CD8-positive, alpha-beta memory T cell (primary cell): ENCODE measurements at places on chromosomes 5 and 9. TPM values are rescaled to one million over a fixed set of nuclear protein-coding genes. Genes with fewer than 3 reads are reported as not detected.

SPINK4 gene
- total RNA-seq, result not detected

- H3K4me3 ChIP-seq, result no peak overlapping the region
- no peaks in the 10 kb centered on the region for H3K27me3 ChIP-seq
These were observed 154.3 kb downstream of the SPOCK1 start for GRCh38 chr5:137344723-137345322.

TNFSF8 gene
- total RNA-seq, result 72.6 TPM

- no peaks in the 10 kb centered on the region for H3K36me3 ChIP-seq
- no peaks in the 10 kb centered on the region for H3K27me3 ChIP-seq
- no peak overlapping the region for H3K27ac ChIP-seq
- H3K4me3 ChIP-seq, result no peak overlapping the region
- H3K4me1 ChIP-seq, result peaks cover 4% of the 10 kb centered on the region
These were observed 137.4 kb upstream of the ABCA1 start for GRCh38 chr9:105065098-105066088.

ADAMTSL2 gene
- total RNA-seq, result not detected

GRCh38 chr5:139789116-139789844 is 6.3 kb upstream of the PSD2 start:
- no peak overlapping the region for H3K4me3 ChIP-seq
- peaks cover 10% of the 10 kb centered on the region for H3K4me1 ChIP-seq
- peaks cover 19% of the 10 kb centered on the region for H3K27me3 ChIP-seq
- no peak for DNase-seq
- H3K27ac ChIP-seq, result no peak overlapping the region

DNA sequence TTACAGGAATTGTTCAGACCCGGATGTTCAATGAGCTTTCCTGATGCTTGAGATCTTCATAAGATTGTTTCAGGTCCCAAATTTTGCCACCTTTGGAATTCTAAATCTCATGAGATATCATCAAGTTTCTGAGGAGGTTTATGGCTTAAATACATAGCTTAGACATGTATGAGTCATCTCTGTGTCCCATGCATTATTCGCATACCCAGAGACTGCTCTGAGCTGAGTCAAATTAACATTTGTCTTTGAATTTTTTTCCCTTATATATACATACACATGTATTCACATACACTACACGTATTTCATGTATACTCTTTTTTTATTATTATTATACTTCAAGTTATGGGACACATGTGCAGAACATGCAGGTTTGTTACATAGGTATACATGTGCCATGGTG is 744.6 kb downstream of the BRINP1 start:
- no peaks in the 10 kb centered on the region for H3K4me1 ChIP-seq
- H3K27ac ChIP-seq, result no peak overlapping the region
- DNase-seq, result no peak
- H3K36me3 ChIP-seq, result no peaks in the 10 kb centered on the region
- no peaks in the 10 kb centered on the region for H3K27me3 ChIP-seq

GRCh38 chr5:95780597-95780996 is 41.9 kb downstream of the GLRX start:
- no peak overlapping the region for H3K27ac ChIP-seq
- no peak overlapping the region for H3K4me3 ChIP-seq
- no peaks in the 10 kb centered on the region for H3K4me1 ChIP-seq
- no peak for DNase-seq
- H3K27me3 ChIP-seq, result no peaks in the 10 kb centered on the region
